NCI-H2107 (cell line): ENCODE measurements at places on chromosomes 16 and 17.

GRCh38 chr17:71803656-71804284 is 317.1 kb upstream of the SOX9 start:
- DNase-seq = no peak

- DNase-seq = no peak
Observed at GRCh38 chr16:71807905-71808592, 585 bp downstream of the AP1G1 start.

DNA sequence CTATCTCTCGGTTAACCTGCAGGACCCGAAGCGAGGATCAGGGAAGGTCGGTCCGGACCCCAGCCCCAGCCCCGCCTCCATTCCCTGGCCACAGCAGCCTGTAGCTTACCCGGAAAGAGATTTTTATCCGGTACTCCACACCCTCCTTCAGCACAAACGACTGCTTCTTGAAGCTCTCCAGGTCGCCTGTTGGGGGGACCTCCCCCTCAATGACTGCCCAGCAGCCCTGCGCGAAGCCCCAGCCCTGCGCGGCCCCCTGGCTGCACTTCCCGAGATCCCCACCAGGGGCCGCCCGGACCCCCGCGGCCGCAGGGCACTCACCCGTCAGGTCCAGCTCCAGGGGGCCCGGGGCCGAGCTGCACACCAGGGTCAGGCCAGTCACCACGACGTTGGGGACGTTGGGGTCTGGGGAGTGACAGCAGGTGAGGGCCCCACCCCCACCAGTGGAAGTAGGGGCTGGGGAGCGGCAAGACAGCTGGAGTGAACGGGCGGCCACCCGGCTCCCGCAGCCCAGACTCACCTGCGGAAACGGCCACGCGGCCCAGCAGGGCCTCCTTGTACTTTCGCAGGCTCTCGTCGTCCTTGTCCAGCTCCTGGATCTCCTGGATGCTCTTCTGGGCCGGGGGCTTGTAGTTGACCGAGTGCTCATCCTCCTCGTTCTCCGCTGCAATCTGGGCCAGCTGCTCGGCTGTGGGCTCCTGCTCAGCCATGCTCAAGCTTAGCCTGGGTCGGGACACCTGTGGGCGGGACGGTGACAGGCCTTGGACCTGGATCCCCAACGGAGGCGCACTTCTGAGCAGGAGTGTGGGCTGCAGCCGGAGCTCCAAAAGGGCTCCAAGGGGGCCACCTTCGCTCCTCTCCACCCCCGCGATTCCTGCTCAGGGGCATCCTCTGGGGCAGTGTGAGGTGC is 1.7 kb downstream of the ARHGDIA start:
- DNase-seq = no peak

DNA sequence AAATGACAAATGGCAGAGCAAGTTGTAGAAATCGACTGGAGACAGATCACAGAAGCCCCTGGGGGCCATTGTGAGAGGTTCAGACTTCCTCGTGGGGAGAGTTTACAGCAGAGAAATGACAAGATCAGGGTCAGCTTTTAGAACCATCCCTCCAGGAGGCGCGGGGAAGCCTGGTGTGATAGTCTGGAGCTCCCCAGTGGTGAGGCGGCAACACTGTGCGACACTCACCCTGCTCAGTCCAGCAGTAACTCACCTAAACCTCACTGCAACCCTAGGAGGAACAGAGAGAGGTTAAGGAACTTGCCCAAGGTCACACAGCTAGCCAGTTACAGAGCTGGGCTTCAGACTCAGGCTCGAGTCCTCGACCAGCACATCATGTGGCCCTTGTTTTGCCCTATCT is 123.4 kb upstream of the IRX3 start:
- DNase-seq = no peak

- no peak for DNase-seq
Observed at GRCh38 chr17:73508057-73508930, 136.0 kb downstream of the SDK2 start.
